ENCODE measurements at places on chromosomes 3 and 15.

DNA sequence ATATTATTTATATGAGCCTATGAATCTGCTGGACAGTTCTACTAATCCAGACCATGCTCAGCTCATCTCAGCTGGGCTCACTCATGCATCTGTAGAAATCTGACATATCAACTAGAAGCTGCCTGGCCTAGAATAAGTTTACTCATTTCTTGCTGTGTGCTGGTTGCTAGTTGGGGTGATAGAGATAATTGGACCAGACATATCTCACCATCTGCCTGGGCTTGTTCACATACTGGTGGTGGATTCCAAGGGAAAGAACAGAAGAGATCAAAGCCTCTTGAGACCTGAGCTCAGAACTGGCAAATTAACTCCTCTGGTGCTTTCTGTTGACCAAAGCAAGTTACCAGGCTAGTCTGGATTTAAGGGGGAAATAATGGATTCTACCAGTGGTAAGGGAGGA, 109.1 kb downstream of the NSUN3 start:
- DNase-seq = no peak

- DNase-seq = no peak
These were observed 131.3 kb upstream of the KCNMB2 start for GRCh38 chr3:178404961-178405360.

GRCh38 chr15:82856397-82857170, 47.2 kb downstream of the WHAMM start:
- no peak for DNase-seq

DNA sequence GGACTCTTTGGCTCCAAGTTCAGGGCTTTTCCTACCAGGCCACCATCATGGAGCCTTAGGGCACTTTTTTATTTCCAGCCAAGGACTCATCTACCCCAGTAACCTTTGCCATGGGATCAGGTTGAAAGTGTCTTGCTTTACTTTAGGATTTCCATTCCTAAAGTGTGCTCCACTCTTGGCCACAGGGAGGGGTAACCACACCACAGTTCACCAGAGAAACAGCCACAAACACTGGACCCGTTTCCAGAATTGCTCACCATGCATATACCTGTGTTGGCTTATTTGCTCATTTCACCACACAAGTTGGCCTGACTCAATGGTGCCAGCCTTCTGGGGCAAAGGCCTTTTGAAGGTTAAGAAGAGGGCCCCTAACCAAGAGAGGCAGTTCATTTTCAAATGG, 70.6 kb upstream of the RAD18 start:
- DNase-seq = no peak

GRCh38 chr3:129330409-129330808, 51.7 kb downstream of the HMCES start:
- no peak for DNase-seq

DNA sequence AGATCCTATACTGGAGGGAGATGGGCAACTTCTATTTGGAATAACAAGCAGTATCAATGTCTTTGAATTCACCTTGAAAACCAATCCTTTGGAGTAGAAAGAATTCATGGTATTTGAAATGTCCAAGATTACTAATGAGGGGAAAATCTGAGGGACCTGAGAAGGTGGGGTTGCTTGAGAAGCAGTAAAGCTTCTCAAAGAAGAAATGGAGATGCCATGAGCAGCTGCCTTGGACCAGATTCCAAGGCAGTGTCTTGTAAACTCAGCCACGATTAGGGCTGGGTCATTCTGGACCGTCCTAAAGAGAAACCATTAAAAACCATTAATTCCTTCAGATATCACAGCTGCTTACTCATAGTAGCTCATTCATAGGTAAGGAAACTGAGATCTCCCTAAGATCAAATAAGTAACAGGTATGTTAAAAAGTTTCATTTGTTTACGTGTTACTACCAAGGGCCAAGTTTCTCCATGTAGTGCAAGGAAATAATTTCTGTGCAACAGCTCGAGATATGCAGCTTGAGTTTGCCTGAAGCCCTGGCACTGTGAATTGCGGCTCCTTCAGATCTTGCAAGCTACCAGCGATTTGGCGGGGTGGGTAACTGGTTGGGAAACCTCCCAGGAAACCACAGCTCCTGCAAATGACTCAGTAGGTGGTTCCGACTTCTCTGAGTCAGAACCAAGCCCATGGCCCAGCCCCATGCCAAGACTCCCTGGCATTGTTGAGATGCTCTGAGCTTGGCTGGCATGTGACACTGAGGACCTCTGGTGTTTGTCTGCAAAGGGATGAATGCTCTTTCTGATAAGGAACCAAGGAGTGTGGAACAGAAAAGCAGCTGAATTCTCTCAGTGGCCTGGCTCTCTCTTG, 296.8 kb downstream of the RORA start:
- DNase-seq = peak; percentile 17

DNA sequence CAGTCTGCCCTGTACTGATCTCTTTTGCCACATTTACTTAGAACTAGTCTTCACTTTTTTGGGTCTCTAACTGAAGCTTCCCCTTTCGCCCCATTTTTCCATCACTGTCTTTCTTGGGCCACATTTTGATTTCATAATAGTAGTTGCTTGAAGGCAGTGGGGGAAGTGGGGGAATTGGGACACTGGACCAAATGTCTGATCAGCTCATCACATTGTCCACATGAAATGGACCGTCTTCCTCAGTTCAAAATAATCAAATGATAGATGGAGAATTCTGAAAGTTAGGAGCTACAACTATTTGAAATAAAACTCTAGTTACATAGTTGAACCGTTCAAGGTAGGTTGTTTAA, 747 bp downstream of the PDCD6IP start:
- no peak for DNase-seq

GRCh38 chr15:68679961-68680371, 101.2 kb downstream of the CORO2B start:
- peak; percentile 57 for DNase-seq

DNA sequence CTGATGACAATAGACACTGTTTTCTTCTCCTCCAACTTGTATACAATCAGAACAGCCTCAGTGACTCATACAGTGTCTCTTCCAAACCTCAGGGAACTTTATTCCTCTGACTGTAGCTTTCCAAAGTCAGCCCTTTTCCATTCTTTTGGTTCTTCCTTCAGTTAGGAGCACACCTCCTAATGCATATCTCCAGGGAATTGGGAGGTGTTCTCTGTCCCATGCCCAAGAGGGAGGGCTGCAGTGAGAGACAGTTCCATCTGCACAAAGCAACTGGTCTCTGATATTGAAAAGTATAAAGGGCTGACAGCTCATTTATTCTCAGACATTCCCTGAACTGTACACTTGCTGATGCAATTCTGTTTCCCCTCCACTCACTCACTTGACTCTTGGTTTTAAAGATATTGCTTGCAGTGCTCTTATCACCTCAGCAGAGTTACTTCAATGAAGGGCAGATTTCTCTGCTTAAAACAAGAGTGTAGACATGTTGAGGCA, 337.8 kb upstream of the TBC1D5 start:
- DNase-seq = no peak

DNA sequence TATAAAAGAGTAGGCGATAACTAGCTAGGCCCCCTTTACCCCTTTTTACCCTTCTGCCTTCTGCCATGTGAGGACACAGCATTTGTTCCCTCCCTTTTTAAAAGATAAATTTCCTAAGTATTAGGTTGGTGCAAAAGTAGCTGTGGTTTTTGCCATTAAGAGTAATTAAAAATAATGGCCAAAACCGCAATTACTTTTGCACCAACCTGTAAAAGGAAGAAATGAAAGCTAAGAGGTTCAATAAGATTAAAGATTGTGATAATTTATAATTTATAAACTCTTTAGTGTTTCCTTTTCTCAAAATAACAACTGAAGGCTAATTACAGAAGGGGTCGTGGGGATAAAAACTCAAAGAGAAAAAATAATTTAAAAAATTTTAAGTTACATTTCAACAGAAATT, 283.5 kb upstream of the PDZRN3 start:
- DNase-seq = no peak

DNA sequence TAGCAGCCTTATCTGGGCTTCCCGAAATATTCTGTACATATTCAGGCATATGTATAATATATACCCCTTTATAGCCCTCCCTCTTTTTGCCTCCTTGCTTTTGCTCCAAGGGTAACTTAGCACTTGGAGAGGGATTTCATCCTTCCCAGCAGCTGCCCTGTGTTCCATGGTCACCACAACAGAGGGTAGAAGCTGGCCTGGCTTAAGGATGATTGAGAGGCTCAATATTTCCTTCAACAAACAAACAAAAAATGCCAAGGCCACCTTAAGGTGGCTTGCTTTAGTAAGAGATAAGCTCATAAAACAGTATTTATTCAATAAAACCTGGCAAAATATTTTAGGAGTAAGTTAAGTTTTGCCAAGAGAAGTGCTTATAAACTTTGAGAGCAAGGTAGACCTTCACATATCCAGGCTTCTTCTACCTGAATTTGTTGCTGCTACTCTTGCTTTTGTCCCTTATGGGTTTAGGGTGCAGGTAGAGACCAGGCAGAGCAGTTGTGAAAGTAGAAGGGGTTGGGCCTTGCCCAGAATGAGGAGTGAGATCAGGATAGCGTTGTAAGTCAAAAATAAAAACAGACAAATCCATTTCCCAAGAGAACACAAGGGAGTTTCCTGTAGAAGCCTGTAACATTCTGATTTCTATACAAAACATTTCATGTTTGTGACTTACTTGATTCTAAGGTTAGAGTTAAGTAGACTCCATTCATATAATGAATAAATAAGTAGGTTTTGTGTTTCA, 52.7 kb upstream of the ATOSA start:
- no peak for DNase-seq

GRCh38 chr3:185290266-185290665, 36.4 kb upstream of the EHHADH start:
- DNase-seq = no peak

DNA sequence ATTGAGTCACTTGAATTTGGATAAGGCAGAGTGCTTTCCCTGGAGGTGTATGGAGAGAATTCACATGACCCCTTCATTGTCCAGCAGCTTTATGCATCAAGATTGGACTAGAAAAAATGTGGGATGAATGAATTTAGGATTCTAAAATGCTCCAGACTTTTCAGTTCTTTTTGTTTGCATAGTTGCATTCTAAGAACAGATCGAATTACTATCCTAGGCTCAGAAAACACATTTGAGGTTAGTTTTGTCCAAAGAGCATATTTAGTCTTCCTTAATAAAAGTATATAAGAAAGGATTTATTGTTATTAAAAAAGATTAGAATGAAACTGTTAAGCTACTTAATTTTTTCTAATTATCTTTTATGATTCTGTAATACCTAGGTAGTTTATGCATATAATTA, 127.4 kb downstream of the UBE2E2 start:
- no peak for DNase-seq

DNA sequence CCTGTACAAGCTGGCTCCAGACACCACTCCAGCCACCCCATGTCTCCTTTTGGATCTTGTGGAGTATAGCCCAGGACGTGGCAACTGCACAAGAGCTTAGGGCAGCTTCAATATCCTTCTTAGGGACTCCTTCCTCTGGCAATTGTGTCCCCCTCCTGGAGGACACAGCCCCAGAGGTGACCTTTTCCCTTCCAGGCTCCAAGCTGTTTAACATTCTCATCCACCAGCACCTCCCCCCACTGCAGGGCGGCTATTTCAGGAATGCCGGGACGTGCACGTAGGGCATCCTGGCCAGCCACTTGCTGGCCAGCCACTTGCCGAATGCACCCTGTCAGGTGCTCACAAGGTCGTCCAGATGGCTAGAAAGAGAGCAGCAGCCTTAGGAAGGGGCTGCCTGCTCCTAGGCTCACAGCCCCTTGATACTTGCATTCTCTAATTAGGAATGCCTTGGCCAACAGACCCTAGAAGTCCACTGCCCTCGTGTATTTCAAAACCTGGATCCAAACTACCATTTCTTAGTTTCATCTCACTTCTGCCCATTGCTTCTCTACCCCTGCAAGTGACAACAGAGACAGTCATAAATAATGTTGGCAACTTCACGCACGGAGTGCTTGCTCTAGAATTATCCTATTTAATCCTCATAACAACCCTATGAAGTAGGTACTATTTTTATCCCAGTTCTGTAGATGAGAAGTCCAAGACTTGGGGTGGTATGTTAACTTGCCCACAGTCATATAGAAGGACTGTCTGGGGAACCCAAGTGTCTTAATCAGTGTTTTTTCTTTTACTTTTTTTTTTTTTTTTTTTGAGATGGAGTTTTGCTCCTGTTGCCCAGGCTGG, 24.5 kb upstream of the IDH2 start:
- DNase-seq = no peak

- no peak for DNase-seq
These were observed 49.9 kb upstream of the IL12A start for GRCh38 chr3:159938714-159939113.

- no peak for DNase-seq
These were observed 126.0 kb downstream of the FMN1 start for GRCh38 chr15:33068511-33068990.

- no peak for DNase-seq
These were observed 488.4 kb upstream of the UBE2E2 start for GRCh38 chr3:22714749-22715148.

DNA sequence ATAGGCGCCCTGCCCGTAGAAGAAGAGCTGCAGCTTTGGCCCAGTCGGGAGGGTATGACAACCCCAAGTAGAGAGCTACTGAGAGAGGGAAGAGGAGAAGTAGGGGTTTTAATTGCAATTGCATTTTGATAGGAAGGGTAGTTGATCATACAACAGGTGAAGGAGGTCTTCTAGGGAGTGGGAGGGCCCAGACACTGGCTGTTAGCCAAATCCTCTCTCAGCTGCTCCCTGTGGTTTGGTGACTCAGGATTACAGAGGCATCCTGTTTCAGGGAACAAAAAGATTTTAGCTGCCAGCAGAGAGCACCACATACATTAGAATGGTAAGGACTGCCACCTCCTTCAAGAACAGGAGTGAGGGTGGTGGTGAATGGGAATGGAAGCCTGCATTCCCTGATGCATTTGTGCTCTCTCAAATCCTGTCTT, 408.9 kb upstream of the THBS1 start:
- peak; percentile 12 for DNase-seq

DNA sequence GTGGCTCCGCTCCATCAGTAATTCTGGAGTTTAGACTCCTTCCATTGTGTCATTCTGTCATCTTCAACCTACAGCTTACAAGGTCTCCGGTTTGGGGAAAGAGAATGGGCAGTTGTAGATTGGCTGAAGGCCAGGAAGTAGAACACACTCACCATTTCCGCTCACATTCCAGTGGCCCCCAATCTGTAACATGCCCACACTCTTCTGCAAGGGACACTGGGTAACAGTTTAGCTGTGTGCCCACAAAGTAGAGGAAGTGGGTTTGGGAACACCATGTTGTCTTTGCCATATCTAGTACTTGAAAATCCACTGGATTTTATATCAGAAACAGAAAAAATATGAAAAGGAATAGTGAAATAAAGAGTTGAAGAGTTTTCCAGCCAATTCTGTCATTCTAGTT, 153.5 kb downstream of the SV2B start:
- no peak for DNase-seq

GRCh38 chr15:71198846-71199245, 83.6 kb downstream of the THSD4 start:
- no peak for DNase-seq

DNA sequence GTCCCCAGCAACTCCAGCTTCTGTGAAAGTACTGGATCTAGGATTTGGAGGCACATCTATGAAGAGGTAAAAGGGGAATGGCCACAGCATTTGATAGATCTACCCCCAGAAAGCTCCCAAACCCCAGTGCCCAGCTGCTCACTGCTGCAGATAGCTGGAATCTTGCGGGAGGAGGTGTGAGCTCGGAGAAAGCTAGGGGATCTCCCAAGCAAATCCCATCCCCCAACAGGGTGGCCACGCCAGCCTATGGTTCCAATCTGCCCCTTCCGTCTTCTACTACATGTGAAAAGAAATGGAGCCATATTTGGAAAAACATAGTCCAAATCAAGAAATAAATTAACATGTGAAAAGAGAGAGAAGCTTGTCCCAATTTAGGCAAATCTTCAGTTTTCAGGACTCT, 42.0 kb downstream of the SEMA5B start:
- no peak for DNase-seq

GRCh38 chr3:105399062-105399461, 32.4 kb downstream of the ALCAM start:
- no peak for DNase-seq

Measured in amygdala (tissue), 56 donors.